NAMALWA (cell line): ENCODE measurements at places on chromosomes 5 and 9.

DNA sequence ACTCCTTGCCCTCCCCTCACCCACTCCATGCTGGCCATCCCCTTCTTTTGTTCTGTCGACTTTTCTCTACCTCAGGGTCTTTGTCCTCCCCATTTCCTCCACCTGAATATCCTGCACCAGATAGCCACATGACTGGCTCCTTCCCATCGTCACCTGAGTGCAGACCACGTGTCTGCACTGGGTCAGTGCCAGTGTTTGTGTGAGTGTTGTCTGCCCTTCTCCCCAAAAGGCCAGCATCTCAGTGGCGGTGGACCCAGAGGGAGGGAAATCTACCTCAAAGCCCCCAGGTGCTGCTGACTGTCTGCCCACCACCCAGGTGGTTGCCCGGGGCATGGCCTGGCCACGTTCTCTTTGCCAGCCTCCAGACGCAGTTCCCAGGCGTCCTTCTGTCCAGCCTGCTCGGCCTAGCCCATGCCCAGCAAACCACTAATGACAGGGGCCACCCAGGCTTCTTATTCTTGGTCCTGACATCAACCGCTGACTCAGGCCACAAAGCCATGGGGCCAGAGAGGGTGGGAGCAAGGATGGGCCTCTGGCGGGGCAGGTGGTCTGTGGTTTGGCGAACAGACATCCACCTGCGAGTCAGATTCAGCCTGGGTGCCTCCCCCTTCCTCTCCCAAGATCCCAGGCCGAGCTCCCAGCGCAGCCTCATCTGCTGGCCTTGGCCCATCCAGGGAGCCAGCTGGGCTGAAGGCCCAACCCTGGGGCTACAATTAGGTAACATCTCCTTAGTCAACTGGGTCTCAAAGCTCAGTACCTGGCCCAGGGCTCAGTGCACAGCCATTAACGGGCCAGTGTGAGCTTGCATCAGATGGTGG lies 5.5 kb upstream of the NINJ1 start:
- no peak for DNase-seq

DNA sequence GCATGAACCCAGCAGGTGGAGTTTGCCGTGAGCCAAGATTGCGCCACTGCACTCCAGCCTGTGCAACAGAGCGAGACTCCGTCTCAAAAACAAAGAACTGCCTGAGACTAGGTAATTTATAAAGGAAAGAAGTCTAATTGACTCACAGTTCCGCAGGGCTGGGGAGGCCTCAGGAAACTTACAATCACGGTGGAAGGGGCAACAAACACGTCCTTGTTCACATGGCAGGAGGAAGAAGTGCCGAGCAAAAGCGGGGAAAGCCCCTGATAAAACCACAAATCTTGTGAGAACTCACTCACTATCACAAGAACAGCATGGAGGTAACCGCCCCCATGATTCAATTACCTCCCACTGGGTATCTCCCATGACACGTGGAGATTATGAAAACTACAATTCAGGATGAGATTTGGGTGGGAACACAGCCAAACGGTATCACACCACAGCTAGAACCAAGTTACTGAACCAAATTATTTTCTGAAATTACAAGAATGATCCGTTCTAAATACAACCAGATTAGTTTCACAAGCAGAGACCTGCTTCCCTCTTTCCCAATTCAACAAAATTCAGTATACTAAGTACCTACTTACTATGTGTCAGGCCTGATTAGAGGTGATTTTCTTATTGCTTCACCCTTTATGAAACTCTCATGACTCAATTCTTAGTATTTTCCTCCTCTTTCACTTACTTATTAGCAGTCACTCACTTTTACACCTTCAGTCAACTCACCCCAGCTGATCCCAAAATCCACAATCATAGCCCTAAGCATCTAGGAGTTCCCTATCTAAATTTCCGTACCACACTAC lies 8.4 kb downstream of the UBTD2 start:
- peak; percentile 17 for DNase-seq

DNA sequence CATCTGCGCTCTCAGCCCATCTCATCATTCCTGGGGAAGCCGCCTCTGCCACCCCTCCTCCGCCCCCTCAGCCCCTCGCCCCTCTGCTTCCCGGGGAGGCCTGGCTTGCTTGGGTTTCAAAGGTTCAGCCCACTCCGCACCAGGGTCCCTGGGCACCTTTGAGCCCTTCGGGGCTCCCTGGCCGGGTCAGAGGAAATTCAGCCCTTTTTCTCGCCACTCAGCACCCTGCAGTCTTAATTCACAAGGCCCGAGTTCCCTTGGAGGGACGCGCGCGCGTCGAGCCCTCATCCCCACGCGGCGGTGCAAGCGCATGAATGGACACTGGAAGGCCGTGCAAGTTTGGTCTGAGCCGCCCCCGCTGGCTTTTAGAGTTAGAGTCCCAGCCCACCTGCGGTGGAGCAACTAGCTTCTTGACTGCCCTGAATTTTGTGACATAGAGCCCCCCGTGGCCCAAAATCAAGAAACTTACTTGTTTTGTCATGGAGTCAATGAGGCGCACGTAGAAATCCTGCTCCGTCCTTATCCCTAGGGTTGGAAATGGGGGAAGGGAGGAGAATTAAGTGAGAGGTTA lies 4.5 kb downstream of the EBF1 start:
- no peak for DNase-seq

- DNase-seq: peak; percentile 77
Observed at GRCh38 chr5:154575546-154576428, 97.8 kb upstream of the HAND1 start.

DNA sequence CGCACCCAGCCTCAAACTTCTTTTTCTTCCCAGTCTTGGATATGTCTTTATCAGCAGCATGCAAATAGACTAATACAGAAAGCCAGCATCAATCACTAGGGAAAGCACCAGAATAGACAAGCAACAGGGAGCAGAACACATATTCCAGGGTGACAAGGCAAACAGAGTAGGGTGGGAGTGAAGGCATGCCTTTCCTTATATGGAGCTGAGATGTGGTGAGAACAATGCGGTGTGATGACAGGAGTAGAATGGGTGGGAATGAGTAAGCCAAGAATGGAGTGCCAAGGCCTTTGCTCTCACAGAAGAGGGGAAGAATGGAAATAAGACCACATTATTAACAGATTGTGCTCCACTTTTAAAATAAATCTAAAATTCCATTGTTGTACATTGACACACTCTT lies 115.6 kb downstream of the CETN3 start:
- DNase-seq: no peak

GRCh38 chr5:122863240-122863639 lies 17.8 kb downstream of the SNX24 start:
- DNase-seq: no peak

- DNase-seq: no peak
Observed at GRCh38 chr5:56596155-56596554, 219.2 kb upstream of the MAP3K1 start.

DNA sequence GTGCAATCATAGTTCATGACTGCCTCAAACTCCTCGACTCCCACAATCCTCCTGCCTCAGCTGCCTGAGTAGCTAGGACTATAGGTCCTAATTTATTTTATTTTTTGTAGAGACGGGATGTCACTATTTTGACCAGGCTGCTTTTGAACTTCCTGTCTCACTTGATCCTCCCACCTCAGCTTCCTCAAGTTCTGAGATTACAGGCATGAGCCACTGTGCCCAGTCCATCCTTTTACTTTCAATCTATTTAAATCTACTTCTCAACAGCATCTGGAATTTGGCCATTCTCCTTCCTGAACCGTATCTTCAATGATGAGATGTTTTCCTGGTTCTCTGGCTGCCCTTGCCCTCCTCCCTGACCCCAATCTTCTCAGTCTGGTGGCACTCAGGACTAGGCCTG lies 12.2 kb upstream of the GRIN1 start:
- DNase-seq: no peak

DNA sequence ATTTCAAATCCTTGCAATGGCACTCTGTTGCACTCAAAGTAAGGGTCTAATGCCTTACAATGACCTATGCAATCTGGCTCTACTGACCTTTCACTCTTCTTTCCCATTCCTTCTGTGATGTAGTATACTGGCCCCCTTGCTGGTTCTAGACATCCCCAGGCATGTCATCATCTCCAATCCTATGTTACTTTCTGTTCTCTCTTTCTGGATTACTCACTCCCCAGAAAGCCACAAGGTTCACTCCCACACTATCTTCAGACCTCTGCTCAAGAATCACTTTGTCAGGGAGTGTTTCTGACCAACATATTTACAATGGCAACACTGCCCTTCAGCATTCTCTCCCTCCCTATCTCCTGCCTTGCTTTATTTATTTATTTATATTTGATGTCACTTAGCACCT lies 802.2 kb upstream of the WWC1 start:
- no peak for DNase-seq

DNA sequence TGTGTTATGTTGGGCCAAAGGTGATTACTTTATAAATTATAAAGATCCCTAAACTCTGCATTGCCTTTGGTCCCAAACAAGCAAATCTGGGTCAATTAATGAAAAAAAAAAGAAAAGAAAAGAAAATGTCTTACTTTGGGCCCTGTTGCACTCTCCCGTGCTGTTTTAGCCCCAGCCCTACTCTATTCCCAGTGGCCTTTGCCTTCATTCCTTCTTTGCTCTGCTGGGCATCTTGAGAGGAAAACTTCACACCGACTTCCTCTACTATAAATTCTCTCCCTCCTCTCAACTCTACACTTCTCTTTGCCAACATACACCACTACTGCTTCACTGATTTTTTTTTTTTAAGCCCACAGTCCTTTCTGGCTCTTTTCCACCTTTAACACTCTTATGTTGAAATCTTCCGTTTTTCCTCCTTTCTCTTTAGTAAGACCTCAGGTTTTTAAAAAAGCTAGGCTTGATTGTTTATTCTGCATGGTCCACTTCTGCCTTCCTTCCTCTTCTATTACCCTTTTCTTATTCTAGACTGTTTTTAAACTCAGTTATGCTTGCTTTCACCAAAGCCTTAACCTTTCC lies 4.5 kb upstream of the MSMP start:
- DNase-seq: no peak

DNA sequence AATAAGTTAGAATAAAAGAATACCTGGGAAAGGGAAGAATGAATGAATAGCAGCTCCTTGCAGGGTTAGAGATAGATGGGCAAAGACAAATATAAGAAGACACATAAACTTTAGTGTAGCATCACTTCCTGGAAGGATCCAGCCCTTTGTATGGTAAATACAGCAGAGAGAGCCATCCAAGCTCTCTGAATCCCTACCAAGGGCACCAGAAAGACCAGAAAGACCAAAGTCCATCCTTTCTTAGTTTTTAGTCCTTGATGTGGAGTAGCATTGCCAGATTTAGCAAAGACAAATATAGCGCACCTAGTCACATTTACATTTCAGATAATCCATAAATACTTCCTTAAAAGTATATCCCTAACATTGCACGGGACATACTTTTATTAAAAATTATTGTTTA lies 56.1 kb upstream of the C9orf72 start:
- no peak for DNase-seq

- peak; percentile 31 for DNase-seq
Observed at GRCh38 chr5:141260458-141261237, 15.5 kb downstream of the PCDHB15 start.

- peak; percentile 79 for DNase-seq
Observed at GRCh38 chr5:53478411-53479044, 1.9 kb upstream of the FST start.

DNA sequence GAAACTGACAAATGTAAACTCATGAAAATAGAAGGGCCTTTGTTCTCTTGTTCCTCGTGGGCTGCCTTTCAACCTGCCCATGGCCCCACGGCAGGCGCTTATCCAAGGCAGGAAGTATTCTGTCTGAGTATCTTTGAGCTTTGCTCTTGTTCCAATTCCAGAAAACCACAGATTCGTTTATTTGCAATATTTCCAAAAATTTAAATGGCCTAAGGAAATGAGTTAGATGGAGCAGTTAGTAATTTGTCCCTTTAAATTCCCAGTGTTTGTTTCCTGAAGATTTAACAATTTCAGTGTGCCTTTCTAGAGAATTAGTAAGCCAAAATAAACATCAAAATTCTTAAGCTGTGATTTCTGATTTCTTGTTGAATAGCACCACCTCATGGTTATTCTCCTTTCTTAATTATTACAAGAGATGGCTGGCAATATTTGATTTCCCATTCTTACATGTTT lies 299.4 kb upstream of the RASA1 start:
- DNase-seq: peak; percentile 62

GRCh38 chr5:54470128-54470527 lies 14.6 kb downstream of the HSPB3 start:
- DNase-seq: no peak

- no peak for DNase-seq
Observed at GRCh38 chr5:164742025-164742424, 1236.6 kb downstream of the MAT2B start.

GRCh38 chr5:87951661-87952060 lies 317.0 kb downstream of the TMEM161B start:
- DNase-seq: no peak

DNA sequence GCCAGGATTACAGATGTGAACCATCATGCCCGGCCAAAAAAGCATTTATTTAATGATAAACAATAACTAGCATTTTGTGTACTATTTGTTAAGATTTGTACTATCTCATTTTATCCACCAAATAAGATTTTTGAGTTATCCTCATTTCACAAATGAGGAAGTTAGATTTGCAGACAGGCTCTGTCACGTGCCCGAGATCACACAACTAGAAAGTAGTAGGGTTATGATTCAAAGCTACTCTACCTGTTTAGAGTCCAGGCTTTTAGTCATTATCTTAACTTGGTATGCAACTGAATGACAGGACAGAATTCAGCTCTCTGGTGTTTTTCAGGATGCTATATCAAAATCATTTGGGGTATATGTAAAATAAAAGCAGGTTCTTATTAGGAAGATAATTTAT lies 20.5 kb downstream of the RANBP17 start:
- no peak for DNase-seq
